Diencephalon (tissue), 1 donor: ENCODE measurements at places on chromosomes 2 and 18. TPM values are rescaled to one million over a fixed set of nuclear protein-coding genes. Genes with fewer than 3 reads are reported as not detected.

Gene ANO7
- 0.46 TPM for total RNA-seq

Gene KCNJ13
- 9.2 TPM for total RNA-seq

Gene GBX2
- 10.4 TPM for total RNA-seq

Gene TIA1
- total RNA-seq, result 235 TPM

Gene MITD1
- 23.1 TPM for total RNA-seq

Gene SLC23A3
- 0.23 TPM for total RNA-seq

Gene LYPD6B
- 5.8 TPM for total RNA-seq

Gene RIT2
- 59.3 TPM for total RNA-seq

Gene ESPNL
- total RNA-seq, result 0.23 TPM

Gene HSBP1L1
- 3.2 TPM for total RNA-seq

Gene BMP10
- not detected for total RNA-seq

Gene ERFE
- 1.2 TPM for total RNA-seq

Gene VIT
- 0.23 TPM for total RNA-seq

Gene ZNF396
- total RNA-seq, result 5.8 TPM

Gene GPC1
- 86.5 TPM for total RNA-seq

Gene ODC1
- total RNA-seq, result 118 TPM

Gene C2orf92
- total RNA-seq, result 8.1 TPM

Gene MAIP1
- 20.3 TPM for total RNA-seq

Gene MTERF4
- total RNA-seq, result 37.6 TPM

Gene NOL4
- 71.3 TPM for total RNA-seq

Gene GPR45
- 1.8 TPM for total RNA-seq

Gene DLGAP1
- total RNA-seq, result 47.3 TPM

Gene ALLC
- total RNA-seq, result not detected

Gene CXCR1
- not detected for total RNA-seq

Gene L3MBTL4
- 19.8 TPM for total RNA-seq

Gene HOXD3
- total RNA-seq, result not detected

Gene ALPI
- total RNA-seq, result not detected

Gene NCKAP5
- total RNA-seq, result 11.5 TPM

Gene CCDC68
- total RNA-seq, result 4.4 TPM

Gene ALPP
- not detected for total RNA-seq

Gene KYNU
- 0.23 TPM for total RNA-seq

Gene SERPINB10
- 0.46 TPM for total RNA-seq

Gene RSAD2
- total RNA-seq, result 3.2 TPM

Gene LBX2
- total RNA-seq, result not detected

Gene ACP1
- 122 TPM for total RNA-seq

Gene PTPRN
- total RNA-seq, result 66.9 TPM

Gene NCKAP1
- total RNA-seq, result 217 TPM

Gene TIMM21
- 31.8 TPM for total RNA-seq

Gene ATRAID
- total RNA-seq, result 57.7 TPM

Gene ALK
- total RNA-seq, result 21.0 TPM
